AG04449 (cell line): ENCODE measurements at places on chromosomes 1 and 21.

DNA sequence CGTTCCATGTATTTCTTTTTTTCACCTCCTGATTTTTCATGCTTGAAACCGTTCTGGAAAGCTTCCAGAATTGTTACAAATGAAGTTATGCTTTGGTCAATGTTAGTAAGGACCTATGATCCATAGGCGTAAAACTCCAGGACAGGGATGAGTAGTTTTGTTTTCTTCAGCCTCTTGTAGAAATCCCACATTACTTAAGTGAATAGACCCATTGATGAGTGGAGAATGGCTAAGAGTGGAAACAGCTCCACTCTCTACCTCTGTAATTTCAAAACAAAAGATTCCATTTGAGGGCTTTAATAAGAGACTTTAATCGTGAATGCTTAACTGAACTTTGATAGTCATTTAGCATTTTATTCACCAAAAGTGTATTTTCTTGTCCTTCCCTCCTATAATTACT, 3.0 kb upstream of the TGFB2 start:
- DNase-seq, result no peak

GRCh38 chr1:9135073-9135836, 6.4 kb upstream of the GPR157 start:
- DNase-seq, result no peak

- no peak for DNase-seq
Observed at GRCh38 chr1:159756397-159756796, 24.4 kb upstream of the DUSP23 start.

GRCh38 chr21:23686737-23687523, 1920.4 kb downstream of the MRPL39 start:
- DNase-seq, result no peak

DNA sequence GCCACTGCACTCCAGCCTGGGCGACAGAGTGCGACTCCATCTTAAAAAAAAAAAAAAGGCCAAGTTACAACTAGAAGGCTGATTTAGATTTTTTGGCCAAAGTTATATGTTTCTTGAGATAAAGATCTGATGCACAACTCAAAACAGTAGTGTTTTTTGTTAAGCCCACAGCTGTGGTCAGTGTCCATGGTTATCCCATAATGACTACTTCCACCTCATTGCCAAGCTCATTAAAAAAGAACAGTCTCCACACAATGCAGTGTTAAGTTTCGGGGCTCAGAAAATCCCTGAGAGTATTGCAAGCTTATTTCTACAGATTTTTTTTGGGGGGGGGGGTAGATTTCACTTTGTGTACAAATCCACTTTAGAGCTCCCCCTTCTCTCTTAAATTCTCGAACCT, 120.5 kb downstream of the RUNX1 start:
- no peak for DNase-seq

- no peak for DNase-seq
Observed at GRCh38 chr1:116302281-116302680, 70.8 kb upstream of the ATP1A1 start.

DNA sequence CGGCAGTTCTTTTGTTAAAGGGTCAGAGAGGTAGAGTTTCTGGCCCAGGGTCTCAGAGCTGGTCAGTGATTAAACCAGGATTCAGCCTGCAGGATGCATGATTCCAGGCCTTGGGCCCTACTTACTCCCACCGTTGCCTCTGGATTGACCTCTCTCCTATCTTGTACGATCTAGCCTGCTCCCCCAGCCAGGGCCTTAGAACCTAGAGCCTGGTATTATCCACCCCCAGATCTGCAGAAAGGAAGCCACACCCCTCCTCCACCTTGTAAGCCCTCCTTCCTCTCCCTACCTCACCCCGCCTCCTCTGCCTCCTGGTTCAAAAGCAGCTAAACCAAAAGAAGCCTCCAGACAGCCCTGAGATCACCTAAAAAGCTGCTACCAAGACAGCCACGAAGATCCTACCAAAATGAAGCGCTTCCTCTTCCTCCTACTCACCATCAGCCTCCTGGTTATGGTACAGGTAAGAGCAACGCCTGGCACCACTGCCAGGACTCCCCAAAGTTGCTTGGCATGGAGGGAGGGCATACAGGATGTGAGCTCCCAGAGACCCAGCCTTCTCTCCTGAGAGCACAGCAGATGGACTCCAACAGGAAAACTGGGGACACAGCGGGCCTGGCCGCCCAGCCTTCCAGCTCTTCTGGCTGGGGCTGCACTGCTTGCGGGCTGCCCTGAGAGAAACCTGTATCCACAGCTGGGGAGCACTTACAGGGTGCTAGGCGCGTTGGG, at the start of gene CD52:
Gene CD52, plus strand, starts transcription at position 347 of the 726 bp plus-strand sequence. Its CDS starts 60 bp downstream, at position 407.
- DNase-seq, result no peak

DNA sequence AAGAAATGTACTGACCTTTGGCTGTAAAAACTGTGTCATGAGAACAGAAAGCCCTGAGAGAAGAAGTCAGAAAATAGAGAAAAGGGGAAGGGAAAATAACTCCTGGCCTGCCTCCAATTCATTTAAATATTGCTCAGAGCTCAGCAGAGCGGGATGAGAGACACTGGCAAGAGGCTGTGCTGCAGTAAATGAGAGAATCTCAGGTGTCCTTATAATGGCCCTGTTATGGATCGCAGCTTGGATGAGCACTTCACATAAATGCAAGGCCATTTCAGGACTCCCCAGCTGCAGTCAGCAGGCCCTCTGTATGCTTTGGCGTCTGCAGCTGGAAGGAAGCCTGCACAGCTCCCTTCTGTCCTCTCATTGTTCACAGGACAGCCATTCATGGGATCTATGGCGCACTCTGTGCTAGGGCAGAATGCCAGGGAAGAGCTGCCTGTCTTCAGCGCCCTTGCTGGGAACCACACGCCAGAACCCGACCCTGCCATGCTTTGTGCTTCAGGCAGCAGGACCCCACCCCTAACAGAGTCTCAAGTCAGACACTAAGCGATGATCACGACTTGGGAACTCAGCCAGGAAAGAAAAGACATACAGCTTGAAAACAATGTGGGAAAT, 20.7 kb upstream of the ABCB10 start:
- no peak for DNase-seq

DNA sequence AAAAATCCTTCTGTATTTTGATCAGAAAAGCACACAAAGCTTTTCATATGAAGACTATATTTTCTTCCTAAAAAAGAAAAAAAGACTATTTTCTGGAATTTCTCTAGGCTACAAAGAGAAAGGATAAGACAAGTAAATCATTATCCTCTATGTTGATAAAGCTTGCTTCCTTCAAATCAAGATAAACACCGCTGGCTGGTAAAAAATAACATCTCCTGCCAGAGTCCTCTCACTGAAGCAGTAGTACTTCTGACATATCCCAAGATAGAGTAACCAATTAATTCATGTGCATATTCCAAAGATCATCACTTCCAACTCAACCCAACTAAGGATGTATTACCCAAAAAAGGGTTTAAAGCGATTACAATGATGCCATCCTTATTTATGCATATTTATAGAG, 34.3 kb downstream of the DENND1B start:
- no peak for DNase-seq

GRCh38 chr21:41768437-41769042, 1.7 kb upstream of the RIPK4 start:
- peak; percentile 24 for DNase-seq

DNA sequence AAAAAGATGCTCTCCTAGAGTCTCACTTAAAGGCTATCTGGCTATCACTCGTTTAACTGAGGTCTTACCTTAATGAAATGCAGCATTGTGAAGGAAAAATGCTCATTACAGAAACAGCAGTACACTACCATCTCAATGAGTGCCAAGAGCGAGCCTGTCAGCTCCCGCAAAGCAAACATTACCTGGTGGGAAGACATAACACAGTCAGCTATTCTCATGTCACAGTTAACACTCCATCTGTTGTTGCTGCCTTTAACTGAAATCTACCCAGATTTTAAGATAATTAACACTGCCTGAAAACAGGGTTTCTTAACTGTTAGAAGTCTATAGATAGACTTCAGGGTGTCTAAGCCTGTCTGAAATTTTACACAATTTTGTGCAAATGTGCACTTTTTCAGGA, 39.1 kb downstream of the PCSK9 start:
- DNase-seq, result no peak

DNA sequence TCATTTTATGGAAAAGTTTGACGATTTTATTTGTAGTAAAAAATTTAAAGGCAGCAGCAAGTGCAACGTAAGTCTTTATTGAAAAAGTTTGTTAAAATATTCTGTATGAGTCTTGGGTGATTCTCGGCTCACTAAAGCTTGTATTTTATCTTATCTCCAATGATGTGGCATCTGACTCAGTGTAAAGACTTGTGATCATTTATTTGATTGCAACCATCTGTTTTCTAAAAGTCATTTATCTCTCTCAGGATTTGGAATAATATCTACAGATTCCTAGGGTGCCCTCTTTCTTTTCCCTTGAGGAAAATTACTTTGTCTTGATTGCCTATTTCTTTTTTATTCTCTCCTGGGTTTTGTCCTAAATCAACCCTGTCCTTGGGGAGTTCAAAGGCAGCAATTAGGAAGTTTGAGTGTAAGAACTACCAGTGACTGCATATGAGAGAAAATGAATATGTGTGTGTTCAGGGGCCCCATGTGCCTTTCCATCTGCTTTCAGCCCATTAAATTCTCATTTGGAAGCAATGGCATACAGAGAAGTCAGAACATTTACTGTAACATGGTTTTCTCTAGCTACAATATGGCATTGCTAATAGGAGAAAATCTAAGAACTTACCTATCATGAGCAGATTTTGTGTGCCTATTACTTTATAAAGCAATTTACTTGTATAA, 575.0 kb upstream of the CHRM3 start:
- no peak for DNase-seq

GRCh38 chr21:10627316-10627863, 106.0 kb downstream of the TPTE start:
- no peak for DNase-seq

- no peak for DNase-seq
Observed at GRCh38 chr1:222107975-222108374, 366.1 kb upstream of the DUSP10 start.

DNA sequence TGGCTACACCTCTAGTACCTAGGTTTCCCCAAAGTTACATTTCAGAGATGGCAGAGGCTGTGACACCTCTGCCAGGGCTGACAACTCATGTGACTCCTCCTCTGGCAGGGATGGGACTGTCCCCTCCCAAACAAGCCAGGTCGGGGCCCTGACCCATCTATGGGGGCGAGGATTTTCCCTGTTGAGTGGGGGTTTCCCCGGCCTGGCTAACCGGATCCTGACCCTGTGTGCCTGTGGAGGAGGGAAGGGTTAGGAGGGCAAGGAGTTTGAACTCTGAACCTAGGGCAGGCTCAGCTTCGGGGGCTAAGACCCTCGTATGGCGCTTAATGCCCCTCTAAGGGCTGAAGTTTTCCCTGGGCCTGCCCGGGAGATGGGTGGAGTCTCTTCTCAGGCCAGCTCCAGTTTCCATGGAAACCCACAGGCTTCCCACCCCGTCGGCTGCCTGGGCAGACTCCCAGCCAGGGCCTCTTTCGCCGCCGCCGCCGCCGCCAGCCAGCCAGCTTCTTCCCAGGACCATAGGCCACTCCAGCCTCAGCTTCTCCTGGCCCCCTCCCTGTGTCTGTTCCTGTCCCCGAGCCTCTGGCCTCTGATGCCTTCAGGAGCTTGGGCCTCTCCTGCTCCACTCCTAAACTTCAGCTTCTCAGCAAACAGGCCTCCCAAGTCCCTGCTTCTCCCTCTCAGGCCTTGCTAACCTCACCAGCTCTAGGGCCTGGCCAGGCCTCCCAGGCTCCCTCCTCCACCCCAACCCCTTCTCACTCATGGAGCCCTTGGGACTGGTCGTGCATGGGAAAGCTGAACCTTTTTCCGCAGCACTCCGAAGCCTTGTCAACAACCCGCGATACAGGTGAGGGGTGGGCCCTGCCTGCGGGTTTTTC, at the start of gene BTBD19:
Gene BTBD19, plus strand, starts transcription at position 461 of the 875 bp plus-strand sequence. Its CDS starts 298 bp downstream, at position 759.
- DNase-seq, result peak; percentile 61

DNA sequence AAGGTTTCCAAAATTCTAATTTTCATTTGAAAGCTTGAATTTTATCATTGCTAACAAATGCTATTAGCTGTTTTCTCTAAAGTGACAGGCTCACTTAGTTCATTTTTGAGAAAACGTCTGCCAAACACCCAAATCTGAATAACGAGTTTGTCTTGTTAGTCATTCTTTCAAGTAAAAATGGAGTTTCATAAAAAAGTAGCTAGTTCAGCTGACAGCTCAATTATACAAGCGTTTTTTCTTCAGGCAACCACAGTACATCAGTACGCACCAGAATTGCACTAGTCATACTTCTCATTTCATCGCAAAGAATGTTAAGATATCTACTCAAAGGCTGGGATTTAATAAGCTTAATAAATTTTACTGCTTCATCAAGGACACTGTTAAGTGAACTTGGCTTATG, 72.3 kb upstream of the SLFNL1 start:
- no peak for DNase-seq

- no peak for DNase-seq
Observed at GRCh38 chr1:229013981-229014380, 256.9 kb upstream of the RAB4A start.

DNA sequence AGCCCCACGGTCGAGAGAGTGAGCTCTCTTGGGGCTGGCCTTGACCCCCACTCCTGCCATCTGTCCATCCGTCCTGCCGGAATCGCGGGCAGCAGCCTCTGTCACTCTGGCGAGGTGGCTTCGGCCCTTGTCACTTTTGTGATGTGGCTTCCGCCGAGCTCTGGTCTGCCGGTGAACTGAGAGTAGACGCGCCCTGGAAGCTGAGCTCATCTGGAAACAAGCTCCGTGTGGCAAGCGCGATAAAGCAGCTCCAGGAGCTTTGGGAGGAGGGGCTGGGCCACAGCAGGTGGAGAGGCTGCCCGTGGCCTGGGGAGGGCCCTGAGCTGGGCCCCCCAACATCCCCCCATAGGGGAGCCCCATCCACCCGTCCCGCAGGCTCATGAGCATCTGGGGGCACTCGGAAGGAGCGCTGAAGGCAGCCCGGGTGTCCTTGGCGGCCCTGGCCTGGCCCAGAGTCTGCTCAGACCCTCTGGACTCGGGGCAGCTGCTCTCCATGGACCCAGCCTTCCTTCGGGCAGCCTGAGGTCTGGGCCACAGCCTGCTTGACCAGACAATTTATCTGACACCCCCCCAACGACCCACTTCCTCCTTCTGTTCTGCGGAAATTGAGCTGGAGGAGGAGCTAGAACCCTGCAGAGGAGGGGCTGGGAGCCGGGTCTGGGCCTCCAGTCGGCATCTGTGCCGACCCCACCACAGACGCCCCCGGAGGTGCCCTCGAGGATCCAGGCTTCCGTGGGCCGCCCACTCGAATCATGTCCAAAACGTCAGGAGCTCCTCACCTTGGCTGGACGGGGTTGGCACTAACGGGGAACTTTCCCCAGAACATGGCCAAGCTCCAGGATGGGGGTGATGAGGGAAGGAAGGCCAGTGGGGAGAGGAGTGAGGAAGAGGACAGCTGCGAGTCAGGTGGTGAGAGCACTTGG, 59.1 kb downstream of the SLC19A1 start:
- DNase-seq, result no peak

GRCh38 chr1:209629621-209630382, 22.4 kb downstream of the LAMB3 start:
- no peak for DNase-seq

GRCh38 chr1:200242110-200243041, 167.5 kb downstream of the ZNF281 start:
- DNase-seq, result no peak
